ENCODE measurements at places on chromosomes 7 and 10.

DNA sequence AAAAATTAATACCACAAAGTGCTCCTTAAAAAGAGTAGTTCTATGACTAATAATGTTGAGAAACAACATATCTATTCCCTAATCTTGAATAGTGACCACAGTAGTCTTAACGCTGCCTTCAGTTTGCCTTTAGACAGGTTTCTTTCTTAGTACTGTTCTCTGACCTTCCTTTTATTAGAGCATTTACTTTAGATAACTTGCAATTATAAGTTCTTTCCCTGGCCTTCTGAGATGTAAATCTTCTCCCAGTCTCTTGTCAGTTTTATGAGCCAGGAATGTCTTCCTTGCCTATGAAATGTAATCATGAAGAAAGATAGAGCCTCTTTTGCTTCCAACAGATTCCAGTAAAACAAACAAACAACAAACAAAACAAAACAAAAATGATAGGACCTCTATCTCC is 1119.8 kb upstream of the LRRTM3 start:
- DNase-seq: no peak

DNA sequence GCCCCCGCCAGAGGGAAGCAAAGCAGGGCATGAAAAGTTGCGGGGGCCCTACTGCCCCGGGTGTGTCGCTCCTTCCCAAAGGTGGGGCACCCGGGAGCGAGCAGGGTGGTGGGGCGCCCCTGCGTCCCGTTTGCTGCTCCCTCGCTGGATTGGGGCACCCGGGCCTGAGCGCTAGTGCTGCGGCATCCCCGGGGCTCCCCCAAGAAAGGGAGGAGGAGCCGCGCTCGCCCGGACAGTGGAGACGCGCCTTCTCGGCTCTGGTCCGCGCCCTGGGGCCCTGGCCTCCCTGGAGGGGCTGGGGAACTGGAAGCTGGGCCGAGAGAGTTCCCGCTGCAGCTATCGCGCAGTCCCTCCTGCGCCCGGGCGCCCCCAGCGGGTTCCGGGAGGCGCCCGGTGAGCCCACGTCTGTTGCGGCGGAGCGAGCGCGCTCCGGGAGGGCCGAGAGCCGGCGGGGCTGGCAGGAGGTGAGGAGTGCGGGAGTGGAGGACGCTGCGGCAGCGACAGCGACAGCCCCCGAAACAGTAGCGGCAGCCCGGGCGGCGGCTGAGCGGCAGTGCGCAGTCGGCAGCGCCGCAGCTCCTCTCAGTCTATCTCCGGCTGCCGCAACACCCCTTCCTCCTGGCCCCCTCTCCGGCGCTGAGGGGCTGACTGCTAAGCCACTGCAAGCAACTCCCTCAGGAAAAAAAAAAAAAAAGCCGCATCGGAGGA is 504 bp upstream of the BMPER start:
- no peak for DNase-seq

DNA sequence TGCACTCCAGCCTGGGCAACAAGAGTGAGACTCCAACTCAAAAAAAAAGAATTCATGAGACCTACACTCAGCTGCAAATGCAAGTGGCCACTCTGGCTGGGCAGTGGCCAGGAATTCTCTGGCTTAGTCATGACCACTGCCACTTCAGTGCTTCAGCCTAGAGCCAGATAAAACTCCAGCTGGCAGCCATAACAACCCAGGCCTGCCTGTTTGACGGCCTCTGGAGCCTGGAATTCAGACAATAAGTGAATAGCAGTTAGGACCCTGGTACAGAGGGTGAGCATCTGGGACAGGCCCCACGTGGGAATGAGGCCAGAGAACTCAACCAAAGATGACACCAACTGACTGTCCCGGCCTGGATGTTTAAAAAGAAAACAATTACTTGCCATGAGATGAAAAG is 18.9 kb downstream of the RCC1L start:
- no peak for DNase-seq

GRCh38 chr7:129161524-129162225 is 17.2 kb downstream of the TSPAN33 start:
- DNase-seq: no peak

DNA sequence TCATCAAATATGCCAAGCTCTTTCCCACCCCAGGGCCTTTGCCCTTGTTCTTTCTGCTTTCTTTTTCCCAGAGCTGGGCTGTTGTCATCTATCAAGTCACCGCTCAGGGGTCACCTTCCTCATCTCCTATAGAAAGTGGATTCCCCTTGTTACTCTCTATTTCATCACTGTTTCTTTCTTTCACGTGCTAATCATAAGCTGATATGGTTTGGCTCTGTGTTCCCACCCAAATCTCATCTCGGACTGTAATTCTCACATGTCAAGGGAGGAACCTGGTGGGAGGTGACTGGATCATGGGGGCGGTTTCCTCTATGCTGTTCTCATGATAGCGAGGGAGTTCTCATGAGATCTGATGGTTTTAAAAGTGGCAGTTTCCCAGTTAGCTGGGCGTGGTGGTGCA is 17.0 kb upstream of the TIAL1 start:
- DNase-seq: no peak

DNA sequence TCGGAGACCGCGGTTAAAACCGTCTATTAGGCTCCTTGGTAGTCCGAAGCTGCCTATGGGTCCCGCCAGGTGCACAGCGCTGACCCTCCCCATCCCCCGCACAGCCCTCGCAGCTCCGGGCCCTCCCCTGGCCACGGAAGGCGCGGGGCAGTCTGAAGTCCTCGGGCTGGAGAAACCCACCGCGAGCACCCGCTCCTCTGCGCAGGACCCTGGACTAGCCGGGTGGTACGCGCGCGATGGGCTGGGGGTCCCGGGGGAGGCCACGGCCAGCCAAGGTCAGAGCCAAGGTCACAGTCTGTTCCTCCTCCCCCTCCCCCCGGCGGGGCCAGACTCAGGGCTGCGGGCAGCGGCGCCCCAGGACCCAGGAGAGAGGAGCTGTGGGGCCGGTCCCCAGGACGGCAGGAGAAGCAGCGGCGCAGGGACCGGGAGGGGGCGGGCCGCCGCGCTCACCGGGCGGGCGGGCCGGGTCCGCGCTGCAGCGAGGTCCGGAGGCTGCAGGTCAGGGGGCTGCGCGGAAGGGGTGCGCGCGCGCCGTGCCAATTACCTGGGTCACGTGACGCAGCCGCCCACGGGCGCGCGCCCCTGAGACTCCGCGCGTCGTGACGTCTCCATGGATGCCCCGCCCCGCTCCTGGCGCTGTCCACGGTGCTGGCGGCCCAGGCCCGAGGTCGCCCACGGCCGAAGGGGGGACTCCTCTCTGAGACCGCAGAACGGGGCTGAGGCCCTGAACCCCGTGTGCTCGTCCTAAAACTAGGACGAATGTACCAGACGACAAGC is at the start of gene OGDHL:
TSS of gene OGDHL (minus strand) at position 535 of the 777 bp plus-strand sequence. CDS start 3,731 bp downstream, outside the sequence.
- DNase-seq: peak; percentile 1

GRCh38 chr10:130729876-130730275 is 581.6 kb downstream of the TCERG1L start:
- DNase-seq: no peak

- no peak for DNase-seq
Measured at GRCh38 chr10:60524541-60524940, 134.9 kb upstream of the ANK3 start.

- no peak for DNase-seq
Measured at GRCh38 chr7:101436221-101436735, 73.6 kb downstream of the COL26A1 start.

- DNase-seq: no peak
Measured at GRCh38 chr7:151109094-151110048, 23.1 kb downstream of the AGAP3 start.

DNA sequence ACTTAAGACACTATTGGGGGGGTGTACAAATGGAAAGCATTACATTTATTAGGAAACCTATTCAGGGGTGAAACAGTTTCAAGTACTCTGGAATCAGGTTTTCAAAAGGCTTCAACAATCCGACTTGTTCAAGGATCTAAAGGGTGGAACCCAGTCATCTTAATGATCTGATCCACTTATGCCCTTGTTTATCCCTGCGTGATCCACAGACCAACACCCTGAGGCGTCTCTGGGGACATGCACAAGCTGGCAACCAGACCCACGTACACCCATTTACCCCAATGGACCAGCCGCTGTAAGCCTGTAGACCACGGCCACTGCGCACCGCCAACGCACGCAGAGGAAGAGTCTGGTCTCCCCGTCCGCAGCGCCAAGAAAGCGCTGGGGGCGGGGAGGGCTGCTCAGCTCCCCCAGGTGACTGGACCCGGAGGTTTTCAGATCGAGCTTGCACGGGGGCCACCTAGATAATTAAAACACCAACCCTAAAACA is 13.4 kb downstream of the HNRNPF start:
- DNase-seq: no peak

DNA sequence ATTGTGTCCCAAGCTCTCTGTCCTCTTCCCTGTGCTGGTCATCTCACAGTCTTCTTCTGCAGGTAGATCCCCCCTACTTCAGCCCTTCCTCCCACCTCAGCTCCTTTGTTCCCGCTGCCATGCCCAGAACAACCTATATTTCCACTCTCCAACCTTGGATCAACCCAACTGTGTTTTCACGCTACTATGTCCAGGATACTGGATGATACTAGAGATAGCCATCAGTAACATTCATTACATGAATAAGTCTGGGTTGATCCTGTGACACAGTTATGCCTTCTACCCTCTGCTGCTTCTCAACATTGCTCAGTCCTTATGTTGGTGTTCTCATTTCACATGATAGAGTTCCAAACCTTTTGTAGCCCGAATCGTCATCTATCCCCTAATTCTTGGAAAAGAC is 286.4 kb downstream of the ZEB1 start:
- no peak for DNase-seq

- DNase-seq: no peak
Measured at GRCh38 chr10:116101616-116102315, 171.2 kb downstream of the GFRA1 start.

GRCh38 chr7:154777023-154777422 is 225.9 kb downstream of the PAXIP1 start:
- DNase-seq: no peak

GRCh38 chr10:84226616-84227015 is 1.3 kb upstream of the LRIT2 start:
- no peak for DNase-seq

DNA sequence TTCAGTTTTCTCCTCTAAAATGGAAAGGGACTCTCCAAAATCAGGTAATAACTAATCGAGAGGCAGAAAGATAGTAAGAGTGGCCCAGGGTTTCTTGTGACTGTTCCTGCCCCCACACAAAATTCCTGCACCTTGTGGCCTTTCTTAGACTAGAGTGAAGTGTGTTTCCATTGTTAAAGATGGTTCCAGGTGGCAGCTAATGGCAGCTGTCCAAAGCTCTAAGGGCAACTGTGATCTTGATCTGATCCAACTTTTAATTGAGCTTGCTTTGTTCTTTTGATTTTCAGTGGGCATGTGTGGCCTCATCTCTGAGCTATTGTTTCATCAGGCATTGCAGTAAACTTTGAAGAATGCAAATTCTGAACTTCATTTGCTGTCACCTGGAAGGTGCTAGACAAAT is 19.4 kb downstream of the ACSL5 start:
- no peak for DNase-seq

DNA sequence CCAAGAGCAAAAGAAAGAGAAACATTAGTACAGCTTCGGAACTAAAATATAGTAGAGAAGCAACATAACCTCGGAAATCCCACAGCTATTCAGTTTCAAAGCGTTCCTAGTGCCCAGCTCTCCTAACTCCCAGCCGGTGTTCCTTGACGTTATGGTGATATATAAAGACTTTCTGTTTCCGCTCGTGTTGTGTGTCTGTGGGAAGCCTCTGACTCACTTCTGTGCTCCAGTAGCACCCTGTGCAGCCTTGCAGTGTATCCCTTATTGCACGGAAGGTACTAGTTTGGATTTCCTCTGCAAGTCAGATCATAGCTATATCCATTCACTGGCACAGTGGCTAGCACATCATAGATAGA is 535 bp downstream of the ASAH2B start:
- DNase-seq: no peak

GRCh38 chr7:19102884-19103283 is 14.6 kb downstream of the TWIST1 start:
- DNase-seq: no peak

DNA sequence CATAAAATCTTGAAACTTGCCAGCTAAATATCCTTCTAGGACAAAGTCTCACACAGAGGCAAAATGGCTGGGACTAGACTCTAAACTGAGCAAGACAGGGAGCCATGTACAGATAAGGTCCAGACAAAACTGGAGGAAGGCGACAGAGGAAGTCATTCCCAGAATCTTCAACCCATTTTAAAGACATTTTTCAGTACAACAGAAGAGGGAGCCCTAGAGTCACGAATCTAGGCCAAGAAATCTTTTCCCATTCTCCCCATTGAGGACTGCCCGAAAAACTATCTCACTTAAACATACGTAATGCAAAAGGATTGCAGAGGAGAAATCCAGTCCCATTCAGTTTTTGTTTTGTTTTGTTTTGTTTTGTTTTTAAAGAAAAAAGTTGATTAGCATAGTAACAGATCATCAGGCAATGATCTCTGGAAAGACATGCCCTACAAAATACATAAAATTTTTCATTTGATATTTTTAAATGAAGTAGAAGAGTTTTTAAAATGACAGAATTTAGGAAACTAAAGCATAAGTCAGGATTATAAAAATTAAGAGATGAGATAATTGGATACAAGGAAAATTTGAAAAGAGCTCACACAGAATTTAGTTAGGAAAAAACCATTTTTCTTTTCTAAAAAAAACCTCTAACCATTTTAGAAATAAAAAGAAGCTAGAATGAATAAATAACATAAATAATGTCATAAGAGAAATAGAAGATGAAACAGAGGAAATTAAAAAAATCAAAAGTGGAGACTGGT is 16.9 kb upstream of the PRF1 start:
- DNase-seq: no peak
